ENCODE measurements at places on chromosomes 3 and 15.

- no peak for DNase-seq
Measured at GRCh38 chr15:56725386-56725785, 7.9 kb downstream of the ZNF280D start.

GRCh38 chr3:177528306-177529070 lies 331.2 kb upstream of the TBL1XR1 start:
- DNase-seq: no peak

GRCh38 chr3:95048564-95048963 lies 985.7 kb downstream of the NSUN3 start:
- DNase-seq: no peak

- no peak for DNase-seq
Measured at GRCh38 chr3:46440531-46441294, 24.0 kb downstream of the LTF start.

Data from stimulated activated CD8-positive, alpha-beta memory T cell treated with anti-CD3 and anti-CD28 coated beads, Interleukin-15, amount 100 ng/mL, for 4 hours (primary cell).